Naive B cell (primary cell): ENCODE measurements at places on chromosomes 5 and 9.

GRCh38 chr9:83449166-83449565 lies 89.0 kb downstream of the FRMD3 start:
- no peak for DNase-seq

GRCh38 chr5:115774684-115775083 lies 41.8 kb downstream of the CDO1 start:
- no peak for DNase-seq

- no peak for DNase-seq
Measured at GRCh38 chr5:175821790-175822211, 49.6 kb upstream of the CPLX2 start.

DNA sequence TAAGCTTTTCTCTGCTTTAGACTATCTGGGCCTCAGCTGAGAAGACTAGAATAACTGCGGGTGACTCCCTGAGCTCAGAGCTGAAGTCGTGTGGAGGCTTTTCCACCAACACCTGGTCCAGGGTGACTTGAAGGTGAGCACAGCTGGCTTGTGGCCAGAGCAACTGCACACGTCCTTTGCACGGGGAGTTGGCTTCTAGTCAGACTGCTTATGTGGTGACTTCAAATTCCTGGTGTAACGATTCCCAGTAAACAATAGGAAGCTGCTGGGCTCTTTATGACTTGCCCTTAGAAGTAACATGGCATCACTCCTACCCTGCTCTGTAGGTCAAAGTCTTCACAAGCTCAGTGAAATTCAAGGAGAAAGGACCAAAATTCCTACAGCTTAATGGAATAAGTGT lies 800.6 kb upstream of the CDH6 start:
- DNase-seq, result no peak
